ENCODE measurements at places on chromosomes 2 and 18.

DNA sequence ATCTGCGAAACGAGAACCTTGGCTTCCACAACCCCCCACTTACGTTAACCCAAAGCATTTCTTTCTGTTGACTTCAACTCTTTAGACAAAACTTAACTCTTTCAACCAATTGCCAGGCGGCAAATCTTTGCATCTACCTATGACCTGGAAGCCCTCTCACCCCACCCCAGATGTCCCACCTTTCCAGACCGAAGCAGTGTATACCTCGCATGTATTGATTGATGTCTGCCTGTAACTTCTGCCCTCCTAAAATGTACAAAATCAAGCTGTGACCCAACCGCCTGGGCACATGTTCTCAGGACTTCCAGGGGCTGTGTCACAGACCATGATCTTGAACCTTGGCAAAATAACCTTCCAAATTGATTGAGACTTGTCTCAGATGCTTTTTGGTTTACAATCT is 12.3 kb downstream of the AQP12B start:
- DNase-seq, result no peak

GRCh38 chr18:79507546-79508480 is 112.1 kb downstream of the NFATC1 start:
- DNase-seq, result peak; percentile 88

GRCh38 chr2:10471955-10472354 is 23.8 kb upstream of the ODC1 start:
- DNase-seq, result no peak

DNA sequence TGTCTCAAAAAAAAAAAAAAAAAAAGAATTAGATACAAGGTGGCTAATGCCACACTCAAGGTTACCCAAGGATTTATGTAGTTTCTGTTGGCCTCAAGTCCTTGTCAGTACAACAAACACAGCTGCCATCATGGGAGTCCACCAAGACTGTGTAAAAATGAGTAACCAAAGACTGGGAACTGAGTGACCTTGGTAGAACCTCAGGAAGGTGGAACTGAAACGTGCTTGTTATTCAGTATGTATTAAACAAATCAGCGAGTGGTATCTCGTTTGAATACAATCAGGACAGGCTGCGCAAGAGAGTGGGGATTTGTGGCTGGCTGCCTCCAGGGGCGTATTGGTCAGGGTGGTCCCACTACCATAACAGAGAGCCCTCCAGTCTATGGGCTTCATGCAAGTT is 1.6 kb upstream of the SFTPB start:
- DNase-seq, result no peak

GRCh38 chr18:46546111-46546640 is 110.8 kb downstream of the LOXHD1 start:
- DNase-seq, result no peak

- no peak for DNase-seq
Measured at GRCh38 chr18:23902396-23902795, 112.2 kb upstream of the TTC39C start.

- DNase-seq, result peak; percentile 85
Measured at GRCh38 chr2:118774458-118775133, 72.9 kb downstream of the EN1 start.

- DNase-seq, result no peak
Measured at GRCh38 chr18:74137920-74138538, 9.6 kb downstream of the FBXO15 start.

DNA sequence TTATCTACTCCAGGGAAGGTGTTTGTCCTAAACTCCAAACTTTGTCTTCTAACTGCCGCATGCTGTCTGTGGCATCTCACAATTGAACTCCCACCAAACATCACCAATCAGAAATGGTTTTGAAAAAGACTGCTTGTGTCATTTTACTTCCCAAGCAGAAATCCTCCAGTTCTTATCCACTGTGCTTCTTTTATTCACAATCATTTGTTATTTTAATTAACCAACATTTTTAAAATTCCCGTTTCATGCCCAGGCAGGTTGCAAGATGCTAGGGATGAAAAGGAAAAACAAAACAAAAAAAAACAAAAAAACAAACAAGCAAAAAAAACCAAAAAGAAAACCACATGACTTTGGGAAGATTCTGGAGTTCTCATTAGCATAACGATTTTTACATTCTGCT is 63.5 kb upstream of the RAB27B start:
- no peak for DNase-seq

- DNase-seq, result no peak
Measured at GRCh38 chr2:154556607-154557006, 141.9 kb upstream of the KCNJ3 start.

DNA sequence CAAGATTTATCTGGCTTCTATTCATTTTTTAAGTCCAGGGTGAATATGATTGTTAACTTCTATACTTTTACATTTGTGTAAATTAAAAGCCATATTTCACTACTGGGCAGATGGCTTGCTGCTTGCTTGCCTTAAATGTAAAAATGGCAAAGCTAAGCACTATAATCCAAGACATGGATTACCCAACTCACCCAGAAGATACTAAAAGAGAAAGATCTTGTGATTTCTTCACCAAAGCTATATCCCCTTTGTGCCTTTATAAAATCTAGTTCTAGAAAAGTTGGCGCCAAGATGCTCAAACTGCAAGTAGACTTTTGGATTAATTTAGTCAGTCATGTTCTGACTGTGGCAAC is 48.7 kb upstream of the PKDCC start:
- no peak for DNase-seq

DNA sequence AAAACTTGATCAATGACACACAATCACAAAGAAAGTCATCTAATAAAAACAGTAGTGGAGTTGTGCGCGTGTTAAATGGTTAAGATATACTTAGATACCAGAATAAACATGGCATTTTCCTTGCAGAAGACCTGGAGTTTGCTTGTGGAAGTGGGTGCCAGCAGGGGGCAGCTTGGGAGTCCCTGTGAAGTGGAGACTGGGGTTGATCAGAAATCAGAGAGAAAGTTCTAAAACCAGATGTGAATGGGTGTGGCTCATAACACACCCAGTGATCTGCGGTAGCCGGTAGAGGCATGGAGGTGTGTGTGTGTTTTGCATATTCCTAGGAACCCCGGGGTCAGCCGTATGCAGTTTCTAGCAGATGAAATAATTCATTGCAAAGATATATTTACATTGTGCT is 300.1 kb upstream of the TRIB2 start:
- peak; percentile 71 for DNase-seq

DNA sequence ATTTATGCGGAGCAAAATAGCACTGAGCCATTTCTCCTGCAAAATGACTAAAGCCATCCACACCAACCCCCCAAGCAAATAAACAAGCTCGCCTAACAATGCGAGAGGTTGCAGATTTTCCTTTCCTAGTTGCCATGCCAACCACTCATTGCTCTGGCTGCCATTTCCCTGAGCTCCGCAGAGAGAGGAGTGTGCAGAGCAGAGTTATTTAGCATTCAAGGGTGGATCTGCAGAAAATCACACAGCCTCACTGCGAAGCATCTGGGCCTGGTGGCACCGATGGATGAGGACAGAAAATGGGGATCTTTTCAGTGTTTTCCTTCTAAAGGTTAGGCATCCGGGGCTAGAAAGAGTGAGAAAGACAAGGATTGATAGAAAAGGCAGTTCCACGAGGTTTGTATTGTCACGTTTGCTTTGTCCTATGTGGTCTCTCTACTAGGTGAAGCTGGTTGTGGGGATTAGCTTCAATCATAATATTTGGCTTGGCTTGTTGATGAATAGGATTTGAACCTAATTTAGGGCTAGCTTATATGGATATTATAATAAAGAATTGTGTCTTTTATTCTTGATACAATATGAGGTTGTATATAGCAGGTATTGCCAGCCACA is 110.2 kb upstream of the UNC80 start:
- DNase-seq, result no peak

GRCh38 chr2:157260533-157261198 is 3.2 kb downstream of the GALNT5 start:
- DNase-seq, result no peak

- DNase-seq, result peak; percentile 92
Measured at GRCh38 chr18:79567481-79568147, 112.0 kb upstream of the CTDP1 start.

DNA sequence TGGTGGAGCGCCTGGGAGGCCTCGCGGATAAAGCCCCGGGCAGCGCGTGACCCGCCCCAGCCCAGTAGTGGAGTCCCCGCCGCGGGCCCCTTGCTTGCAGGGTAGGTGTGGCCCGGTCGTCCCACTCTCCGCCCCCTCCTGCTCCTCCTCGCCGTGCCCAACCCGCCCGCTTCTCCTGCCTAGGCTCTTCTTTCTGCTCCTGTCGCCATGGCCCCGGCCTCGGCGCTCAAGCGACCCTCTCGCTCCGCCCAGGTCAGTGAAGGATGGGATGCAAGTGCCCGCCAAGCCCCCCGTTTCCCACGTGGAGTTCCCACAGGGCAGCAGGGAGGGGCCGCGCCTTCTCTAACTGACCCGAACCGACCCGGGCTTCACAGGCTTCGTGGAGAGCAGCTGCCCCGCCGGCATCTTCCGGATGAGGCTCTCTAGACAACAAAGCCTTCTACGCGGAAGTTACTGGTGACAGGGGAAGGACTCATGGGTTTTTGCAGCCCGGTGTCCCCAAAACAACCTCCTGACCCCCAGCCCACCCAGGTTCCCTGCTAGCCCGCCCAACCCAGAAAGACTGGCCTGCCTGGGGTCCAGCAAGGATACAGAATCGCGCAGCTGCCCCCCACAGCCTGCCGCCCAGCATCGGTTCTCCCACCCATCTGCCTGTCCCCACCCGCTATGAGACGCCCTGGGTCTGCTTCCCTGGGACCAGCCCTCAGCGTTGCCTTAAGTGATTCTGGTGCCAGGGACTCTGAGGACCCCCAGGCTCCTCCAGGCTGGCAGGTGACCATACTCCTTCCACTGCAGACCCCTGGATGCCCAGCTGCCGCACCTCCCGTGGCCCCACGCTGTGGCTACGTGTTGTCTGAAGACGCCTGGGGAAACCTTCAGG is 32.8 kb downstream of the TTC32 start:
- DNase-seq, result peak; percentile 72

DNA sequence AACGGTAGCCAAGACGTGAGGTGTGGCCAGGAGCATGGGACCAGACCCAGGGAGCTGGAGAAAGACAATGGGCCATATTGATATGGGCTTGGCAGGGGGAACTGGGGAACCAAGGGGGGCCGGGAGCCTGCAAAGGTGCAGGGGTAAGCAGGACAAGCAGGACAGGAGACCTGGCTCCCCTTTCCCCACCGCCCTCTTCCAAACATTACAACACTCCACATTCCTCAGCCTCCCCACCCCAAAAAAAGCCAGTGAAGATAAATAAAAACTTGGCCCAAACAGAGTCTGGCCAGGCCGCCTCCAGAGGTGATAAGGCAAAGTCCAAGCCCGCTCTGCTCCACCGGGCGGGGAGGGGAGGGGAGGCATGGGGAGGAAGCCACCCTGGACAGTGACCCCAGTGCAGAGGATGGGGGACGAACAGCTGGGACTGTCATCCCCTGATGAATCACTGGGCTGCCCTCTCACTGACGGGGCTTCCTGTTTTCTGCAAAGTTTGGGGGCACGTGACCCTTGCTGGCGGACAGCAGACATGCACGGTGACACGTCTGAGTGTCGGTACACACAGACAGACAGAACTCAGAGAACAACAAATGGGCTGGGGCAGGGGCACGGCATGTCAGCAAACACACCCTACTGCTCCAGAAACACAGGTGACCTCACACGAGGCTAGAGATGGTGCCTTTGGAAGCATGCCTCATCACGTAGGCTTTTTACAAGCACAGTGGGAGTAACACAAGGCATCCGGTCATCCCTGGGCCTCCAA is 100.2 kb downstream of the TNS1 start:
- DNase-seq, result peak; percentile 85

GRCh38 chr2:163698857-163699256 is 37.0 kb downstream of the FIGN start:
- DNase-seq, result no peak

DNA sequence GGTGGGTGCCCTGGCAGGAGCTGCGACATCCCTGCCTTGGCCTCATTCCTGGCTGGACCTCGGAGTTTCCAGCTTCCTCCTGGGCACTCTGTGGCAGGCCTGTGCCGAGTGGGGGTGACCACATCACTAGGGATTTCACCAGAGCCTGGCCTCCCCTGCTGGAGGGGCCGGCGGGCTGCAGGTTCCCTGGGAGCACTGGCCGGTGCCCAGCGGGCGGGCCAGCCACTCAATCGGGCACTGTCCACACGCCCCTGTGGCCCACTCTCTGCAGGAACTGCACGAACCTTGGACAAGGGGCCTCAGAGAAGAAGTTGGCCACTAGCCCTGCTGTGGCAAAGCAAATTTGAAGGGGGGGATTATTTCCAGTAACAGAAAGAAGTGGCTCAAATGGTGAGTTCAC is 110.7 kb upstream of the APCDD1 start:
- DNase-seq, result no peak

DNA sequence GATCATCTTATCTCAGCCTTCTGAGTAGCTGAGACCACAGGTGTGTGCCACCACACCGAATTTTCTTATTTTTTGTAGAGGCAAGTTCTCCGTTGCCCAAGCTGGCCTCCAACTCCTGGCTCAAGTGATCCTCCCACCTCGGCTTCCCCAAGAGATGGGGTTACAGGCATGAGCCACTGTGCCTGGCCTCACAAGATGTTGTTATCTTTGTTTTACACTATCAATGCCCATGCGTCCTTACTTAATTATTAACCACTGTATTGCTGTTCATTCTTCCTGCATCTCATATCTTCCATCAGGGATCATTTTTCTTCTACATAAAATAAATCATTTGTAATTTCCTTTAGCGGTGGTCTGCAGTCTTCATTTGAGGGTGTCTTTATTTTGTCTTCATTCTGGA is 181.9 kb downstream of the TGIF1 start:
- no peak for DNase-seq

- peak; percentile 77 for DNase-seq
Measured at GRCh38 chr18:10420561-10421352, 33.7 kb upstream of the APCDD1 start.

DNA sequence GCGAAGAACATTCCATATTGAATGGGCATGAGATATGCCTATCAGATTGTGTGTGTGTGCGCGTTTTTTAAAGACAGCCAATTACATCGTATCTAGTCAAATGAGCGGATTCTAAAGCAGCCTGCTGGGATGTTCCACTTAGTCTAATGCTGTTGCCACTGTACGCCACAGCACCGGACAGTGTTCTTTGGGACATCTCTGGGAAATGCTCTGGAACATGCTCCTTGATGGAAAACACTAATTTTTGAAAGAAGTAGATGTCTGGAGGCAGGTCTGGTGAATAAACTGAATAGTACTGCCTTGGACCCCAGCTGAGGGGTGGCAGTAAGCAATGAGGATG is 3.6 kb upstream of the TMEM150A start:
- DNase-seq, result no peak
